ENCODE measurements at places on chromosomes 11 and 22.

- DNase-seq = no peak
These were observed 47.0 kb downstream of the VSIG10L2 start for GRCh38 chr11:125992893-125993292.

DNA sequence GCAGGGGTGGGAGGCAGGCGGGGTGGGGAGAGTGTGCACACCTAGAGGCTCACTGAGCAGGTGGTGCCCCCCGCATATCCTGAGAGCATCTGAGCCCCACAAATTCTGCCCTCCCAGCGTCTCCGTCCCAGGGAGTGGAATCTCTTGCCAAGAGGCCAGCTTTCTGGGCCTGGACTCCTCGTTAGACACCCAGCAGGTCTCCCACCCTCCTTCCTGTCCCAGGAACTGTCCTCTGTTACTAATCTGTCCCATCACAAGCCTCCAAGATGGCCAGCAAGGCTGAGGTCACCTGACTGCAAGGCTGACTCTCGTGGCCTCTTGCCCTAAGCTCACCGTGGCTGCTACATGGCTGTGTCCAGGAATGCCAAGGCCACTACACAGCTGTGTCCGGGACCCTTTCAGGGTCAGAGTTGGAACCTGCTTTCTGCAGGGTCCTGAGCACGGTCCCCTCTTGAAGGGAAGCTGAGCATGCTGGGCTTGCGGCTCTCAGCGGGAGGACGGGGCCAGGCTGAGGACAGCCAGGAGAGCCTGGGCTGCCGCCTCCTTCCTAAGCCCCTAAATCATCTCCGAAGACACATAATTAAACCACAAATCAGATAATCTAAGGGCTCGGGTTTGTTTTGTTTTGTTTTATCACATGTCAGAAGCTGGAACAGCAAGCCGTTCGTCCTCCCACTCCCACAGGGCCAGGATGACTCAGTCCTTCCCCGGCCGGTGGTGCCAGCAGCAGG is 1327.3 kb downstream of the TBC1D22A start:
- no peak for DNase-seq

- DNase-seq = no peak
These were observed 46.9 kb upstream of the PICALM start for GRCh38 chr11:86115542-86116385.

GRCh38 chr22:25085930-25086901 is 113.4 kb upstream of the CRYBB3 start:
- DNase-seq = peak; percentile 21

- DNase-seq = peak; percentile 22
These were observed 14.8 kb downstream of the PLEKHB1 start for GRCh38 chr11:73661035-73661628.

GRCh38 chr11:63922673-63923192 is 5.8 kb upstream of the RCOR2 start:
- no peak for DNase-seq

GRCh38 chr11:9399466-9399865 is 15.0 kb downstream of the IPO7 start:
- no peak for DNase-seq

- DNase-seq = no peak
These were observed 456.2 kb downstream of the TBC1D22A start for GRCh38 chr22:47218671-47219070.

DNA sequence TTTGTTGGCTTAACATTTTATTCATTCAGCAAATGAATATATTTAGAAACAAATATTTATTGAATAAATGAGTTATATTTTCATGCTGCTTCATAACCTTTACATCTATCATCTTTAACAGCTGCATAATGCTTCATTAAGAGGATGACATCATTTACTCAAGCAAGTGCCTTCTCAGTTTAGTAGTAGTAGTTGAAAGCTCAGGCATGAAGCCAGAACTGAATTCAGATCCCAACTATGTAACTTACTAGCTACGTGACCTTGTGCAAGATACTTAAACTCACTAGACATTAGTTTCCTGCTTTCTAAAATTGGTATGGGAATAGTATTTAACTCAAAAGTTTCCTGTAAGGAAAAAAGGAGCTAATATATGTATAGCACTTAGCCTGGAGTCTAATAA is 90.3 kb downstream of the TMPRSS5 start:
- DNase-seq = no peak

DNA sequence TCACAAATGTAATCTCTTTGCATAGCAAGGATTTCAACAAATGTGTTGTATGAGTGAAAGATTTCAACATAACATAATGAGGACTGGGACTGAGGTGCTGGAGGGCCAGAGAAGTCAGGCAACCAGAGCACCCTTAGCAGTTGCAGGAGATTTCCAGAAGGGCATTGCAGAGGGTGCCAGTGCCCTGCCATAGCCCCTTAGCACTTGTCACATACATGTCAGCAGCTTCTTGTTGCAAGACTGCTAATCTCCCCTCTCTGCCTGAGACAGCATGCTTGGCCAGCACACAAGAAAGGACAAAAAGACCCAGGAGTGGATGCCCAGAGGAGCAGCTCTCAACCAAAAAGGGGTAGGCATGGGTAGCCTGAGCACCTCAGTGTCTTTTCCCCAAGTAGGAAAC is 43.2 kb downstream of the BBOX1 start:
- no peak for DNase-seq

Measured in GM12864 (cell line).